Sigmoid colon (tissue), 7 donors: ENCODE measurements at places on chromosomes 7 and 10. TPM values are rescaled to one million over a fixed set of nuclear protein-coding genes. Genes with fewer than 3 reads are reported as not detected.

SPDYE16 gene
- not detected for total RNA-seq

DNA sequence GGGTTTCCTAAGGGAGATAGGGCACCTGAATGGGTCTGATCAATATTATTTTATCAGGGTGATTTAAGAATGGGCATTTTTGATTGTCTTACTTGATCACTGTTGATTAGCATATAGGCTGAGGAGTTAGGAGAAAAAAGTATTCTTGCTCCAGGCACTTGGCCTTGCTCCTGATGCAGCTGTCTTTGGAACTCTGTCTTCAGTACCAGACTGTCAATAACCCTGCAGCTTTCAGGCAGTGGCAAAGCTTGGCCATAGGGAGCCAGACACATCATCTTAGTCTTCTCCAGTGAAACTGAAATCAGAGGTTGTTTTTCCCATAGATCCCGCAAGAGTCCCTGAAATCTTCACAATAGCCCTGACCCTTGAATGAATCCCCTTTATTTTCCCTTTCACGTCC is 47.2 kb downstream of the EXOC4 start:
- DNase-seq = no peak

GRCh38 chr10:48224979-48225560 is 49.4 kb downstream of the FRMPD2 start:
- DNase-seq = no peak

- DNase-seq = no peak
These were observed 8.6 kb upstream of the ZMIZ2 start for GRCh38 chr7:44740055-44740454.

GRCh38 chr7:83941300-83941699 is 253.3 kb downstream of the SEMA3A start:
- DNase-seq = no peak

DNA sequence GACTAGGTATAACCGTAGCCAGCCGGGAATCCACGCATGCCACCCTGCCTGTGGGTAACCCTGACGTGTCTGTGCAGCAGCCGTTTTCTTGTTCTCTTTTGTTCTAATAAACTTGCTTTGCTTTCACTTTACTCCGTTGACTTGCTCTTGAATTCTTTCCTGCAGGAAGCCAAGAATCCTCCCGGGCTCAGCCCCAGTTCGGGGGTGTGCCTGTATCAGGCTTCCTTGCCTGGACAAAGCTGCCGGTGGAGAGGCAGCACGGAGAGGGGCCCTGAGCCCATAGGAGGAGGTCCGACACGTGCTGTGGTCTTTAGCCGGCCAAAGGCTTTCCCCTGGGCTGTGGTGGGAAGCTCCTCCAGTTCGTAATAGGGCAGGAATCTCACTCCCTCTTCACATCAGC is 256.5 kb upstream of the PPP2R2D start:
- DNase-seq = no peak

DNA sequence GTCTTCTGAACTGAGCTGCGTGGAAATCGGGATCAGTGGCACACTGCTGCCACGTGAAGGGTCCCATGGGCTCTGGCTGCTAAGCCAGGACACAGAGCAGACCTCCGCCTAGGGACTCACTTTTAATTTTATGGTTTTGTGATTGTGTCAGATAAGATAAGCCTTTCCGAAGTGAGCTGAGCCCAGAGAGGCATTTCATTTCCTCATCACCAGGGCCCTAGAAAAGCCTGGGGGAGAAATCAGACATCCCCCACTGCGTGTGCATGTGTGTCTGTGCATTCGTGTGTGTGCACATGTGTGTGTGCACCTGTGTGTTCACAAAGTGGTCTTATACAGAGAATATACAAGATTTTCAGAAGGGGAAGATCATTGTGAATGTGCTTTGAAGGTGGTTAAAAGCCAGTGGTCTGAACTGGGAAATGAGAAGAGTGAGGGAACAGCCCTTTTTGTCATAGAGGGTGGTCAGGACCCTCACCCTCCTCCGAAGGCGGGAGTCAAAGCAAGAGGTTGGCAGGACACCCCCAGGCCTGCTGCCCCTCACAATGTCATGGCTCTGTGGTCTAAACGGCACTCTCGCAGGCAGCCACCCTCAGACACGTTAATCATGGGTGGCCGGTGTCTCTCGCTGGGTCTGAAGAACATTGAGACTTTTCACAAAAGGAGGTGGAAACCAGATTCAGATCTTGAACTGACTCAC is 176.1 kb upstream of the PFKP start:
- DNase-seq = no peak
